ENCODE measurements at places on chromosomes 5 and 9. TPM values are rescaled to one million over a fixed set of nuclear protein-coding genes. Genes with fewer than 3 reads are reported as not detected.
A peak's percentile ranks its signal among the peaks of the same experiment; 100 is the strongest.

DNA sequence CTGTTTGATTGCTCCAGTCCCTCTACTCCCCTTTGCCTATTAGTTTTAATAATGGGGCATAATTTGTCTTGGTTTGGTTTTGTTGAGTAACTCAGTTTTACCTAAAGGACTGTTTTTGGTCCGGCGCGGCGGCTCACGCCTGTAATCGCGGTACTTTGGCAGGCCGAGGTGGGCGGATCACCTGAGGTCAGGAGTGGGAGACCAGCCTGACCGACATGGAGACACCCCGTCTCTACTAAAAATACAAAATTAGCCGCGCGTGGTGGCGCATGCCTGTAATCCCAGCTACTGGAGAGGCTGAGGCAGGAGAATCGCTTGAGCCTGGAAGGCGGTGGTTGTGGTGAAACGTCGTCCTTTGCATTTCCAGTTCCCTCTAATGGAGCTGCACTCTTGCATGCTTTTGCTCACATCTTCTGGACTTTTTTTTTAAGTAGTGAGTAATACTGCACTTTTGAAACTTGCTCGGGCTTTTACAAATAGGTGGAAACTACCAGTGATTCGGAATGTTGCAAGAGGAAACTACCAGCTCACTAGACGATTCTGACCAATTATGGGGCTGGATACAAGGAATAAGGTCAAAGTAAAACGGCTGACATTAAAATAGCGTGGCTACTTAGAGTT, 721 bp upstream of the MAML1 start:
- peak; percentile 22 for DNase-seq
- no peaks in the 10 kb centered on the region for H3K27me3 ChIP-seq
- peak overlapping the region; percentile 64 for H3K4me3 ChIP-seq
- peaks cover 19% of the 10 kb centered on the region for H3K4me1 ChIP-seq
- H3K36me3 ChIP-seq, result no peaks in the 10 kb centered on the region
- H3K27ac ChIP-seq, result peak overlapping the region; percentile 50

GRCh38 chr5:59506285-59506877, 387.1 kb downstream of the PDE4D start:
- no peaks in the 10 kb centered on the region for H3K36me3 ChIP-seq
- DNase-seq, result peak; percentile 57
- no peak overlapping the region for H3K27ac ChIP-seq
- H3K4me3 ChIP-seq, result no peak overlapping the region
- no peaks in the 10 kb centered on the region for H3K4me1 ChIP-seq

PROB1 gene
- 3.0 TPM for total RNA-seq

- H3K27ac ChIP-seq, result no peak overlapping the region
- no peaks in the 10 kb centered on the region for H3K27me3 ChIP-seq
- no peak for DNase-seq
- H3K4me3 ChIP-seq, result no peak overlapping the region
- no peaks in the 10 kb centered on the region for H3K36me3 ChIP-seq
- no peaks in the 10 kb centered on the region for H3K4me1 ChIP-seq
Observed at GRCh38 chr5:91219091-91219802, 163.9 kb downstream of the ARRDC3 start.

RNF208 gene
- total RNA-seq, result 1.4 TPM

All from B cell (primary cell).